ENCODE measurements at places on chromosomes 1 and 21. TPM values are rescaled to one million over a fixed set of nuclear protein-coding genes. Genes with fewer than 3 reads are reported as not detected.

- H3K36me3 ChIP-seq, result peaks cover 17% of the 10 kb centered on the region
- no peaks in the 10 kb centered on the region for H3K27me3 ChIP-seq
- H3K4me3 ChIP-seq, result peak overlapping the region; percentile 75
- DNase-seq, result peak; percentile 87
- H3K27ac ChIP-seq, result peak overlapping the region; percentile 87
These were observed 301 bp upstream of the NUDT17 start for GRCh38 chr1:145845144-145845513.

GRCh38 chr1:233340966-233341516 is 13.5 kb downstream of the MAP3K21 start:
- no peak overlapping the region for H3K27ac ChIP-seq
- H3K4me3 ChIP-seq, result no peak overlapping the region
- no peak for DNase-seq
- H3K36me3 ChIP-seq, result no peaks in the 10 kb centered on the region
- H3K4me1 ChIP-seq, result peaks cover 11% of the 10 kb centered on the region

S100A14 gene
- not detected for total RNA-seq

DNA sequence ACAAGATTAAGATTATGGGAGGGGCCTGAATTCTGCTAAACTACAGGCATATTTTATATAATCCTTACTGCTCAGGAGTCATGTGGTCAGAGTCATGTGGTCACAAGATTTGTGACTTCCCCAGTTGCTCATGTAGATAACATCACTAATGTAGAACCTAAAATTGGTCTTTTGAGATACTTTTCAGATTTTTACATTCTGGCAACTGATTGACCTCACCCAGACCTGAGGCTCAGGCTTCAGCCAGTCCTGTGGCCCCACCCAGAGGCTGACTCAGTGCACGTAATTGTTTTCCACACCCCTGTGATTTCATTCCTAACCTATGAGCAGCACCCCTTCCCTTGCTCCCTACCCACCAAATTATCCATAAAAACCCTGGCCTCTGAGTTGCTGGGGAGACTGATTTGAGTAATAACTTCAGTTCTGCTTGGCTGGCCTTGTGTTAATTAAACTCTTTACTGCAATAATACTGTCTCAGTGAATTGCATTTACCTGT is 41.7 kb upstream of the ZNF326 start:
- peak overlapping the region; percentile 32 for H3K27ac ChIP-seq
- no peak overlapping the region for H3K4me3 ChIP-seq
- no peaks in the 10 kb centered on the region for H3K36me3 ChIP-seq
- H3K4me1 ChIP-seq, result peaks cover 49% of the 10 kb centered on the region
- DNase-seq, result peak; percentile 84

RXFP4 gene
- total RNA-seq, result not detected

PGBD5 gene
- total RNA-seq, result not detected

- H3K27ac ChIP-seq, result no peak overlapping the region
- no peak overlapping the region for H3K4me3 ChIP-seq
- H3K4me1 ChIP-seq, result no peaks in the 10 kb centered on the region
- H3K27me3 ChIP-seq, result no peaks in the 10 kb centered on the region
- DNase-seq, result no peak
These were observed 761.0 kb upstream of the CXADR start for GRCh38 chr21:16751695-16752474.

Data from Karpas-422 (cell line).